ENCODE measurements at places on chromosomes 7 and 10.

GRCh38 chr7:78587443-78588044 lies 789.0 kb downstream of the PHTF2 start:
- DNase-seq, result peak; percentile 56

DNA sequence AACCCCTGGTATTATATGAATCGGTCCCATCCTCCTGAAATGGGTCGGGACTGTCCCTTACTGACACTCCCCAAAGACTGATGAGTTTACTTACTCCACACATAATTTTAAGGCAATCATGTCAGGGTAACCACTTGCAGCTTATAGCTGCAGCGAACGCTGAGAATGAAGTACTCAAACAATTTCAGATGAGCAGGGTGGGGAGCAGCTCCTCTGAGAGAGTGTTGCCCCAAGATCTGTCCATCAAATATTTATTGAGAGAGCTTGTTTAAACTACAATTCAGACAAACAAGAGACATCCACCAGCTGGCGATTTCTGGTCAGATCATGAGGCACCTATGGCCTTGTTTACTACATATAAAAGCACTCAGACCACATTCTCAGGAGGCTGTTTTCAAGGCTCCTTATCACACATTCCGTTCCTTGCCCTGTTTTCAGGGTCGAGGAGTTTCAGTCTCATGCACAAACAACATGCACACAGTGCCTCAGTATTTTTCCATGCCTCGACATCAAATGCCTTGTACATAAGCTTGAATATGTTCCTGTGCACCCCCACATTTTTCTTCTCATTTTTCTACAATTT lies 80.1 kb downstream of the THSD7A start:
- no peak for DNase-seq

- no peak for DNase-seq
Measured at GRCh38 chr10:130354573-130354954, 218.4 kb downstream of the GLRX3 start.

- no peak for DNase-seq
Measured at GRCh38 chr10:88911116-88911515, 31.1 kb downstream of the STAMBPL1 start.

GRCh38 chr10:77157248-77158019 lies 480.2 kb downstream of the KCNMA1 start:
- no peak for DNase-seq

GRCh38 chr7:91434836-91435235 lies 170.6 kb downstream of the FZD1 start:
- no peak for DNase-seq

GRCh38 chr10:111076682-111077478 lies at the start of gene ADRA2A:
TSS of gene ADRA2A (plus strand) at chr10:111077029. CDS start at chr10:111077997, 968 bp downstream.
- peak; percentile 23 for DNase-seq

GRCh38 chr10:56449770-56450169 lies 88.7 kb upstream of the ZWINT start:
- DNase-seq, result peak; percentile 67
